ENCODE measurements at places on chromosomes 12 and 14.

DNA sequence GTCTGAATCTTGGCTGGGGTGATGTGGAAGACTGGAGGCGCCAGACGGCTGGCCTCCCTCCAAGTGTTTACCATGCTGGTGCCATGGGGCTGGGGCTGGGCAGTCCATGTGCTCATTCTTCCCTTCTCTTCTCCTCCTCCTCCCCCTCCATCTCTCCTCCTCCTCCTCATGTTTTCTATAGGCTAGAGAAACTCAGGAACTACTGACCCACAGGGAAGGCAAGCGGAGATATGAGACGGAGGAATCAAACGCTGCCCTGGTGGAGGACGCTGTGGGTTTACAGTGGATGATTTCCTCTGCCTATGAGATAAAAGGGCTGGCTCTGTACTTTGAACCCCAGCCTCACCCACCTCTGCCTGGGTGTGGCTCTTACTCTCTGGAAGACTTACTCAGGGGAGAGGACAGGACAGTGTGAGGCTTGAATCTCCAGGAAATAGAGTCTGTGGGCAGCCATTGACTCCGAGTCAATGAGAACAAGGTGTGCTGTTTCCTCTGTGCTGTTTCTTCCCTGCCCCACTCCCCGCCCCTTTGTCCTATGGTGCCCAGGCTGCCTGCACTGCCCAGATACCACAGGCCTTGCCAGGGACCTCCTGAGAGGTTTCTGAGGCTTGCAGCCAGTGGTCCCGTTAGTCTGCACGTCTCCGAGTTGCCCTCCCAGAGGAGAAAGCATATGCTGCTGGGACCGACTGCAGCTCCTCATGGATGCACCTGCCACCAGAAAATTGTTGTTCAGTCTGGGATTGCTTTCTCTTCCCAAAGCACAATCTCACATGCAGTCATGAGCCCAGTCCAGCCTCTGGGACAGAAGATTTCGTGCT is 132.6 kb upstream of the ARHGAP5 start:
- peak; percentile 43 for DNase-seq

DNA sequence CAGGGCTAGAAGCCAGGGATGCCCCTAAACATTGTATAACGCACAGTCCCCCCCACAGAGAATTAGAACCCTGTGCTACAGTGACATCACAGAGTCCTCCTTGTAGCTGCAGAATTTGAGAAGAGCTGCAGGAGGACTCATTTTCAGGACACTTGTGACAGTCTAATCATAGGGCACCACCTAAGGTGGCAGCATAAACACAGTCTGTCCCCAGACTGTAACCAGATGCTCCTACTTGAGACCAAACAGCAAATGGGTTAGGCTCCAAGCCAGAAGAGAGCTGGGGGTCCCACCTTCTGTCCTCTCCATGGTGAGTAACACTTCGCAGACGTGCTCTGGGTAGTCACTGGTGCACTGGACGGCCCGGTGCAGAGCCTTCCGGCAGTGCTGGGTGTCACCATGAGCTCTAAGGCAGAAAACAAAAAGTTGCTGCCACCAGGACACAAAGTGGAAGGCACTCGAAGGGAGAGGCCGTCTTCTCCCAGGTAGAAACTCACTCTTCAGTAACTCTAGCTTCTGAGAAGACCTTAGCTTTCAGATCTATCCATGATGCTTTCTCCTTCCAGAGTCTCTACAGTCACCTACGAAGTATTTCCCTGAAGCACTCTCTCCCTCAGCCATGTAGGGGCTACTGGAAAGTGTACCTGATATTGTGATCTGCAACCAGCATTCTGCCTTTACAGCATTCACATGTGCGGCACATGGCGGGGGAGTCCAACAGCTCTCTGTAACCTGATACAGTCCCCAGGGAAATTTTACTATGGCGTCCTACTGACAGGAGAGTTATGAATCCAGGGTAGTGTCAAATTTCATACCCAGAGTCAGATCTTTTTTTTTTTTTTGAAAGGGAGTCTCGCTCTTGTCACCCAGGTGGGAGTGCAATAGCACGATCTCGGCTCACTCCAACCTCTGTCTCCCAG is 17.1 kb downstream of the FICD start:
- DNase-seq: peak; percentile 48

- no peak for DNase-seq
Measured at GRCh38 chr12:91053951-91054715, 3.7 kb downstream of the KERA start.

GRCh38 chr12:71942259-71942658 is 3.6 kb downstream of the TPH2 start:
- DNase-seq: no peak

GRCh38 chr12:118432812-118433545 is 56.6 kb downstream of the SUDS3 start:
- DNase-seq: no peak

GRCh38 chr12:120856980-120857379 is 47.2 kb downstream of the SPPL3 start:
- DNase-seq: no peak

DNA sequence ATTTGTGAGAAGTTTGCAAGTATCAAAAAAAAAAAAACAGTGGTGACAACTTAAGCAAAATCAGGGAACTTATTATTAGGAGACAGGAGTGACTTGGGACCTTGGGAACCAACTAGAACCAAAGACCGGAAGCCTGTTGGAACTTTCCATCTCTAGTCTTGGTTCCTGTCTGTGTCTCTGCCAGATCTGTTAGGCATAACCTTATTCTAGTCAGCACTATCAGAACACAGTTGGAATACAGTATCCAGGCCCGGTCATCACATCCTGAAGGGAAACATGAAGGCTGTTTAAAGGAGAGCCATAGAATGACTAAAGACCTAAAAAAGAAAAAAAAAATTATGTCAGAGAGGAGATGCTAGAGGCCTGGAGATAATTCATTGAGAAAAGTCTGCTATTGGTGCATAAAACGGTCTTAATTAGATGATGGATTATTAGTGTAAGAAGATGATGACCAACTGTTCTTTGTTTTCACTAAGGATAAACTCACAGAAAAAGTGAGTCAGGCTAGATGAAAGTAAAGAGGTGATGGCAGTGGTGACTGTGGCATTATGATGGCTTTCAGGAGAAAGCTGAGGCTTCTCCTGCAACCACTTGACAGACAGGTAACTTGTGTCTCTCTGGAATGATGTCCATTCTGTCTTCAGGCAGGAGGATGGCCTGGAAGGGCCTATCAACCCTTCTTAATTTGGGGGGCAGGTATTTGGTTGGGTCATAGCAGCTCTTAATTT is 28.2 kb downstream of the DACT1 start:
- DNase-seq: no peak

- no peak for DNase-seq
Measured at GRCh38 chr14:73249564-73250316, 12.4 kb downstream of the PAPLN start.

GRCh38 chr12:75459755-75460154 is 20.8 kb upstream of the GLIPR1 start:
- DNase-seq: no peak

GRCh38 chr14:101673873-101674272 is 87.6 kb upstream of the PPP2R5C start:
- no peak for DNase-seq

DNA sequence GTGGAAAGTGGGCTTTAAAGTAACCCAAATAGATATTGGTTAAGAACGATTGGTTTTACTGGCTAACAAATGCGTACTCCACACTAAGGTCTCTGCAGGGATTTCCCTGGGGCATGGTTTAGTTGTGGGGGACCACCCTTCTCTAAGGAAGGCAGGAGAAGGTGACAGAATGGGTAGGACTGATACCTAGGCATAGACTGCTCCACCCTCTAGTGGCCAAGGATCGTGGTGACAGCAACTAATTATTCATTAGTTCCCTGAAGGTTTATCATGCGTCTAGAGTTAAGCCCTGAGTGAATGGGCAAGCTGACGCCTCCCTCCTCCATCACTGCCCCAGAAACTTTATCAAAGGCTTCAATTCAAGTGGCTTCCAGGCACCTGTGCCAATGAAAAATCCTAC is 9.1 kb downstream of the FAM181A start:
- no peak for DNase-seq

- DNase-seq: no peak
Measured at GRCh38 chr14:26605602-26606001, 7.8 kb upstream of the NOVA1 start.

DNA sequence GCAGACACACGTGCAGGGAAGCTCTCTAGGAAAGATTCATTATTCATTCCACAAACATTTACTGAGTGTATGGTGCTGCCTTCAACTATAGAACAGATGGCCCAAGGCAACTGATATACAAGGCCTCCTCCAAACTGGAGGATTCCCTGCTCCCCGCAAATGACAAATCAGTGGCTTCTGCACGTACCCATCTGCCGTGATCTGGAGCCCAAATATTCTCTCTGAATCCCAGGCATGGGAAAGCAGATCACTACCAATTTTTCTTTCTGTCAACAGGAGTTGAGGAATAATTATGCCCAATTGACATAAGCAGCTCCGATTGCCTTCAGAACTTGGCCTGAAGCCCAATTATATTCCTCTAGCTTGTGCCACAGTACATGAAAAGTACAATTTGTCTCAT is 174.2 kb upstream of the CCDC196 start:
- DNase-seq: no peak

GRCh38 chr12:52341066-52341580 is 19.9 kb upstream of the KRT83 start:
- DNase-seq: no peak

GRCh38 chr12:131865180-131865875 is 29.1 kb upstream of the ULK1 start:
- no peak for DNase-seq

DNA sequence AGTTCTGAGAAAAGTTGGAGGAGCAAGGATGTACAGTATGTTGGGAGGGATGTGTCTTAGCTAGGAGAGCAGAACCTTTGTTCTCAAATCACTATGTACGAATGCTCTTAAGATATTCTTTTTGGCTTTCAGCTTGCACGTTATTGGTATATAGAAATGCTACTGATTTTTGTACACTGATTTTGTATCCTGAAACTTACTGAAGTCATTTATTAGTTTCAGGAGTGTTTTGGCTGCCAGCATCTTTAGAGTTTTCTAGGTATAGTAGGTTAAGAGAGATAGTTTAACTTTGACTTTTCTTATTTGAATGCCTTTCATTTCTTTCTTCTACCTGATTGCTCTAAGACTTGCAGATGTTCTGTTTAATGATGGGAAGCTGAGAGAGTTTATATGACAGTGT is 442.8 kb upstream of the FBXO33 start:
- DNase-seq: no peak

DNA sequence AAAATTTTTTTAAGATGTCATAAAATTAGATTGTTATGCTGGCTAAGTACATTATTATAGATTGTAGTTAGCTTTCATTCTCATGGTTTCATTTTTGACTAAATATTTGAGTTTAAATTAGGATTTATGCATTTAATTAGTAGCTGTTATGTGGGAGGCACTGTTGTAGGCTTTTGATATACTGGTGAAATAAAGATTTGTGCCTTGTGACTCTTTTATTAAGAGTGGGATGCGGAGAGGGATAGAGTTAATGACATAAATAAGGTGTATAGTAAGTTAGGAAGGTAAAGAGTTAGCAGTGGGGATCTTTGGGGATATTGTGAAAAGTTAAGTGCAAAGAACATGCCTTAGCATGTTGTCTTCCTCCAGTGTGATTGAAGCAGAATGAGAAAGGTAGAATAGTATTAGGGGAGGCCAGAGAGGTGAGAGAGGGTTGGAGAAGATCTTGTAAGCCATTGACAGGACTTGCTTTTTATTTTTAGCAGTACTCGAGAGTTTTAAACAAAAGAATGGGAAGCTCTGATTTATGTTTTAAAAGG is 8.8 kb downstream of the ARHGAP5 start:
- no peak for DNase-seq

- DNase-seq: peak; percentile 63
Measured at GRCh38 chr14:20455355-20456300, 602 bp downstream of the APEX1 start.

DNA sequence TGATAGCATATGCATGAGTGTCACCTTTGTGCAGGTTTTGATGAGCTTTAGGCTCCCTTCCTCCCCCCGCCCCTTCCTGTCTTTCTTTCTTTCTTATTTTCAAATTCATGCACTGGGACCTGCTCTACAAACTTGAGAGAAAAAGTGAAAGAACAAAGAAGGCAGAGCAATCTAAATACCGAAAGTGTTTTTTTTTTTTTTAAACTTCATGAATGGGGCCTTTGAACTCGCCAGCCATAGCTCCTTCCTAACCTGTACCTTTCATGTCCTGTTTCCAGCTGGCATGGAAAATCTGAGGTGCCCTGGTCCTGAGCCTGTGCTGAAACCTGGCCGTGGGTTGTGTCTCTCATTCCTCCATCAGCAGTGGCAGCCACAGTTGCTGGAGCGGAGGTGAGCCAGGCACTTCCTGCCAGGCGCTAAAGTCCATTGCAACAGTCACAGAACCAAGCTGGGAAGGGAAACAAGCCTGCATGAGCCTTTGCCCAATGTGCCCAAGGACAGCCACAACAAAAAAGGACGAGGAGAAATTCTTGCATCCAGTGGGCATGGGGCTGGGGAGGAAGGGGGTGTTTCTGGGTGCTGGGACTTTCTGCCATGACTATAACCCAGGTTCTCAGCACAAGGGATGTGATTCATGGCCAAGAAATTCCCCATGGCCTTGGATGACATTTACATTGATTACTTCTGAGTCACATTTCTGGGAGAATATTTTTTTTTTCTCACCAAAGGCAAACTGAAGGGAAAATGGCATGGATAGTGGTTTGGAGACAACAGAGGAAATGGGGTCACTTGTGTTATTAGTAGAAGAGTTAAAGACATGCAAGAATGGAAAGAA is 102.7 kb downstream of the TMEM30B start:
- DNase-seq: no peak

GRCh38 chr14:103428723-103429556 is 43.7 kb downstream of the MARK3 start:
- DNase-seq: no peak

DNA sequence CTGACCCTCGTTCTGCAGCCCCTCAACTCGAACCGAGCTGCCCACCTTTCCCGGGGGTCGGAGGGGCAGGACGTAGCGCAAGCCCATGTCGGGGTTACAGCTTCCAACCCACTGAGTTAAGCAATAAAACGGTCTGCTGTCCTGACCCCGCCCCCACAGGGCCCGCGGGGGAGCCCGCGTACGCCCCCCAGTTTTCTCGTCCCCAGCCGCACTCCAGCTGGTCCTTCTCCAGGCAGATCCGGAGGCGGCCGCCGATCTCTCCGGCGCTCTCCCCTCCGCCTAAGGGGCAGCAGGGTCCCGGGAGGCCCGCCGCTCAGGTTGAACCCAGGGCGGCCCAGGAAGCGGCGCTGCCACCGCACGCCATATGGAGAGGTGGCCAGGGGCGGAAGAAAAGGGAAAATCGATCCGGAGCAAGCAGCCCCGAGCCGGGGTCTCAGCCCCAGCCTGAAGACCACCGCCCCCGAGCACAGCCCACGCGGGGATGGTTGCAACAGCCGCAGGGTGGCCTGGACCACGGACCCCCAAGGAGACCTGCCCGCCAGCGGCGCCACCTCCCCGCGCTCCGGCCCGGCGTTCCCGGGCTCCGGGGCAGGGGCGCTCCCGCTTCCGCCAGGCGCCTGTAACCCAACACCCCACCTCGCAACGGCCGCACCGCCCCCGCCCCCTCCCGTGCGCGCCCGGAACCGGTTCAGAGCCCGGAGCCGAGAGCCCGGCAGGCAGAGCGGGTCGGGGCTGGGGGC is 760 bp downstream of the ACTN1 start:
- no peak for DNase-seq

Data from DMS153 (cell line).